Activated effector memory CD4-positive, alpha-beta T cell treated with Interleukin-2 at 50 U/mL for 16 hours (primary cell): ENCODE measurements at places on chromosomes 2 and 18.

- no peak for DNase-seq
Measured at GRCh38 chr2:138453815-138454214, 47.8 kb upstream of the SPOPL start.

- no peak for DNase-seq
Measured at GRCh38 chr2:139925903-139926302, 1145.7 kb upstream of the NXPH2 start.

- no peak for DNase-seq
Measured at GRCh38 chr2:212195626-212196025, 343.0 kb downstream of the ERBB4 start.

GRCh38 chr2:163667064-163667887 is 68.5 kb downstream of the FIGN start:
- no peak for DNase-seq

DNA sequence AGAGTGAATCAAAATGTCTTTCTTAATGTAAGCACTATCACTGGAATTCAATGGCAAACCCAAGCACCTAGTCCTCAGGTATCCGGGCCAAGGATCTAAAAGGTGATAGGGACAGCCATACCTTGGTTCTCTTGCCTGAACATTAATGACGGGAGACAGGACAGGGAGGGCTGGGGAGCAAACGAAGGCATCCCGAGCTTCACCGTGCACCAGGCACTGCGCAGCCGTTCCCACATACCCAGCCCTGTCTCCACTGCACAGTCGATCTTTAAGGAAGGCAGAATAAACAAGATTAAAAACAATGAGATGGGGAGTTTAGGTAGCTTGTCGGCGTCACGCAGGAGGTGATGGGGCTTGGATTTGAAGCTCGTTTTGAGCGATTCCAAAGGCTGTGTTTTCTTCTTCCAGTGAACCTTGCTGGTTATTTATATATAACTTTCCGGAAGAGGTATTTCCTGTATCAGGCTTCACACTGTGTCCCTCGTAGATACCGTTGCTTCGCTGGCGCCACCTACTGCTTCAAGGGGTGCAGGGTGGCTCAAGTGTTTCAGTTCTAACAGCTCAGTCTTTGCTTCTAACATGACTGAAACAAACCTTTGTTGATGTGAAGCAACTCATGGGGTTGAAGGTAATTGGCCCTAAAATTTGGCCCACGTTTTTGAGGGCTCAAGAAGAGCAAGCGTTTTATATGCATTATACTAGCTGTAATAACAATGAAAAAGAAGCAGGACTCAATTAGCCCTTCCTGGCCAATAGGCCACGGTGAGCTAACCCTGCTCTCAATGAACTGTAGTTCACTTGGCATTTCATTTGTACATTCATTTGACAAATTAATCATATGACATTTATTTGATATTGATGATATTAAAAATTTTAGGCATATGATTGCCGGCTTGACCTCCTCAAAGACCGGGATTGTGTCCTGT is 77.4 kb downstream of the DCDC2C start:
- DNase-seq, result peak; percentile 8

DNA sequence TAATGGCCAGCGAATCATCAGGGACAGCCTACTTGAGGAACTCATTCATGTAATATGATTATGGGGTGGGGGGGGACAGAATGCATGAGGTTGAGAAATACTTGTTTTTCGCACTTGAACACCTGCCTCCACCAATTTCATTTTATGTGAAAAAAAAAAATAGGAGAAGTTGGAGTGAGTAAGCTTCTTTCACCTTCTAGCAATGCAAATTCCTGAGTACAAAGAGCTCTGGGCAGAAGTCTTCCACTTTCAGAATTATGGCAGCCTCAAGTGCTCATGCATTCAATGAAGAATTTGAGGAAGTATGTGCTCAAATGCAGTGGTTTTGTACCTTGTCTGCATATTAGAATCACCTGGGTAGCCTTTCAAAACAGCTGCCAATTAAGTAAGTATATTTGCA is 40.1 kb upstream of the GPD2 start:
- DNase-seq, result no peak

DNA sequence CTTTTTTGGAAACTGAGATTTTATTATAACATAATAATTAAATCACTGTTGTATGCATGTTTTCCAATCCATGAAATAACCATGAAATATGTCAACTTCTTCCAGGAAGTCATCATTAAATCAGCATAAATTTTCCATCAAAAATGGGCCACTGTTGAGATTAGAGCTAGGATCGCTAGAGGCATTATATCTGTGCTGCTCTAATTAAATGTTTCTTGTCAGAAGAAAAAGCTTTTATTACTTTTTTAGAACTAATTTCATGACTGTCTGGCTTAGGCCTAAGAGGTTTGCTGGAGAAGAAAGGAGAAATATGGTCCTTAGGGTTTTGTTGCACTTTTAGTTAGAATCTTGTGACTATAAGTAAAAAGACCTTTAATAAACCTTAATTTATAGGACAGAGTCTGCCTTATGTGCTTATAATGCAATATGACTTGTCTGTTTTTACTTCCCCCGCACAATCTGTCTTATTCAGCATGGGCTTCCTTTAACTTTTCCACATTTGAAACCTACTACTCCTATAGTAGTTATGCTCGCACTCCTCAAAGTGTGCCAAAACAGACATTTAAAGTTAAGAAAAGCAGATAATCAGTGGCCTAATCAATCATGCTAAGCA is 363.4 kb upstream of the GCFC2 start:
- no peak for DNase-seq

DNA sequence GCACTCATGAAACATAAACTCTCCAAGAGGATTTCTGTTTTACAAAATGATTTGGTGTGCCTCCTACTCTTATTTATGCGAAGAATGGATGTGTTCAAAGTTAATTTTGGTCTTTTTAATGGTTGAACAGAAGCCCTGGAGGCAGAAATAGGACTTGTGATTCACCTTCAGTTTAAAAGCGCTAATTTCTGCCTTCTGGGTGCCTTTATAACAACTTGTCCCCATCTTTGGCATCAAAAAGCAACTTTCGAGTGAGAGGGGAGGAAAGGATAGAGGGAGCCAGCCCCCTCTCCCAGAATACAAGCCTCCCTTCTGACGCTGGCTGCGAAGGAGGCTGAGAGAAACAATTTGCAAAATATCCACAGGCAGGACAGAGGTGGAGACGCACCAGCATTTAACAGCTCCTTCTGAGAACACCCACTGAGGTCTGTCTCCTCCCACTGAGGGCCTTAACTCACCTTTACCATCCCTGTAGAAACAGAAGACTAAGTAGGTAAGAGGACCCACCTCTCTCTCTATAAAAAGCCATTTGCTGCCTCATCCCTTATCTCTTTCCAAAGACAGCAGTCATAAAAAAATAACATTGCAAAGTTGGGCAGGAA is 24.3 kb upstream of the BCL11A start:
- no peak for DNase-seq

DNA sequence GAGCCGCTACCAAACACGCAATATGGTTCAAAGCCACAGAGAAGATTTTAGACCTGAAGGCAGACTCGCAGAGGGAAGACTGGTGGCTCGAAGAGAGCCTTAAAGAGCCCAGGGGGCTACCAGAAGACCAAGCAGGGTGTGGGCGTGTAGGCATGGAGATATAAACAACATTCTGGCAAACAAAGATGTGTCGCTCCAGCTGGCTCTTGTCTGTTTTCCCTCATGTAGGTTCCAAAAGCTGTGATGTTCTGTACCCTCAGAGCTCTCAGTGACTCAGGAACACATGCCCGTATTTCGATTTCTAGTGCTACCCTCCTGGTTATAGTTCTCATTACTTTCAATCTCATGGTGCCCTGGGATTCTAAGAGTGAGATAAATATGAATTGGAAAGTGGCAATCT is 44.5 kb downstream of the DOCK10 start:
- no peak for DNase-seq

DNA sequence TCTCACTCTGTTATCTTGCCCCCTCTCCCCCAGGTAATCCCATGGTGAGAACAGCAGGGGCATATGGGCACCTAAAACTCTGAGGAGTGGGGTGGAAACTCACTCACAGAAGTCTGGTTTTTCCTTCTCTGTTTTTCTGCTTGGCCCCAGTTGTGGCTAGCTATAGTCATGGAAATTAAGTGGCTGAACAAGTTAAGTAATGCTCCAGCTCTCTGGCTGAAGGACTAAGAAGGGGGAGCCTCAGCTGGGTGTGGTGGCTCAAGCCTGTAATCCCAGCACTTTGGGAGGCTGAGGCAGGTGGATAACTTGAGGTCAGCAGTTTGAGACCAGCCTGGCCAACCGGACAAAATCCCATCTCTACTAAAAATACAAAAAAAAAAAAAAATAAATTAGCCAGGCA is 261.0 kb downstream of the TPGS2 start:
- no peak for DNase-seq

GRCh38 chr2:68775272-68775842 is 40.7 kb downstream of the ARHGAP25 start:
- DNase-seq, result no peak

GRCh38 chr18:79867666-79868065 is 69.9 kb downstream of the KCNG2 start:
- DNase-seq, result no peak
